Stimulated activated CD4-positive, alpha-beta T cell treated with anti-CD3 and anti-CD28 coated beads, Interleukin-2, amount 100 ng/mL, for 48 hours (primary cell): ENCODE measurements at places on chromosomes 12 and 14.
A peak's percentile ranks its signal among the peaks of the same experiment; 100 is the strongest.

DNA sequence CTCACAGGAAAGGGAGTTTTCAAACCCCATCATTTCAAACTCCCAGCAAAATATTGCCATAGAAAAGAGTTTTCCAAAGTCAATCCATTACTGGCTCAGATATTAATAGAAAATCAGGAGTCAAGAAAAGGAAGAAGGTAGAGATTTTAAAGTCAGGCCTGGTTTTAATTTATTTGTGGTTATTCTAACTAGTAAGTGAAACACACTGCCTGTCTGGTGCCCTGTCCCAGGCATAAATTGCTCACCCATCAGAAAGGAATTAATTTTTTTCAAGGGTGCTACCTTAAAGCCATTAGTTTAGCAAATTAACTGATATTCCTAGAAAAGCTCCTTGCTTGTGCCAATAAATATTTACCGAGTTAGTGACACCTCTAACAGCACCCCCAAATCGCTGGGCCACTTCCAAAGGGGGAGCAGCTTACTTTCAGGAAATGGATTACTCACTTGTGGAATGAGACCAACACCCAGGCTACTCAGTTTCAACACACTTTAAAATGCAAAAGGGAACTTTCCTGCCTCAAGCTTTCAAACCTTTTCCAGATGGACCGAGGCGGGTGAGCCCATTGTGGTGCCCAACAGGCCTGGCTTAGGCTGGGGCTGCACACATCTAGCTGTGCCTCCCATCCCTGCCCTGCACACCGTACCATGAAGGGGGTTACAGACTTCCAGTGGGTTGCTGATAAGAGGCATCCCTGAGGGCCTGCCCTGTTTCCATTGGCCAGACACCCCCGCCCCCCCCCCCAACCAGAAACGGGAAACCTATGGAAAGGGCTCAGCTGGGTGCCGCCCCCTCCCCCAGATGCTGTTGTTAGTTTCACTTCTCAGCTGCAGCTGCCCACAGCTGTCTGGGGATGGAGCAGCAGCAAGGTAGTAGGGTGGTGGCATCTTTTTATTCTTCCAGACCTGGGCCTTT, 117.2 kb downstream of the SAMD4A start:
- DNase-seq = no peak

GRCh38 chr12:113088971-113089756, 32.6 kb downstream of the DTX1 start:
- peak; percentile 55 for DNase-seq

GRCh38 chr14:49766839-49767238, 1.1 kb upstream of the KLHDC2 start:
- DNase-seq = no peak

DNA sequence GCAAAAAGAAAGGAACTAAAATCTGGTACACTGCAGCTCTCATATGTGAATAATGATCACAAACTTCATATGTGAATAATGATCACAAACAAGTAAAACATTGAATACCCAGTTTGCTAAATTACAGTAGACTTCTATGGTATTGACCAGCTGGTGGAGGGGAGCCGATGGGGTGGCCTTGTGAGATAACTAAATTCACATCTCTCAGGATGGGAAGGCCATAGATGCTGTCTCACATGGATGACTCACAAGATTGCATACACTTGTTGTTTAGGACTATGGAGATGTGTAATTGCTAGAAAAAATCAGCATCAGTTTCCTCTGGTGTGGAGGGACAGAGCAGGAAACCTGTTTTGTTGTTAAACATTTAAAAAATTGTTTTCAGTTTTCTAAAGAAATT, 49.2 kb downstream of the ACACB start:
- no peak for DNase-seq

- no peak for DNase-seq
Observed at GRCh38 chr12:77625441-77625840, 205.3 kb upstream of the NAV3 start.

DNA sequence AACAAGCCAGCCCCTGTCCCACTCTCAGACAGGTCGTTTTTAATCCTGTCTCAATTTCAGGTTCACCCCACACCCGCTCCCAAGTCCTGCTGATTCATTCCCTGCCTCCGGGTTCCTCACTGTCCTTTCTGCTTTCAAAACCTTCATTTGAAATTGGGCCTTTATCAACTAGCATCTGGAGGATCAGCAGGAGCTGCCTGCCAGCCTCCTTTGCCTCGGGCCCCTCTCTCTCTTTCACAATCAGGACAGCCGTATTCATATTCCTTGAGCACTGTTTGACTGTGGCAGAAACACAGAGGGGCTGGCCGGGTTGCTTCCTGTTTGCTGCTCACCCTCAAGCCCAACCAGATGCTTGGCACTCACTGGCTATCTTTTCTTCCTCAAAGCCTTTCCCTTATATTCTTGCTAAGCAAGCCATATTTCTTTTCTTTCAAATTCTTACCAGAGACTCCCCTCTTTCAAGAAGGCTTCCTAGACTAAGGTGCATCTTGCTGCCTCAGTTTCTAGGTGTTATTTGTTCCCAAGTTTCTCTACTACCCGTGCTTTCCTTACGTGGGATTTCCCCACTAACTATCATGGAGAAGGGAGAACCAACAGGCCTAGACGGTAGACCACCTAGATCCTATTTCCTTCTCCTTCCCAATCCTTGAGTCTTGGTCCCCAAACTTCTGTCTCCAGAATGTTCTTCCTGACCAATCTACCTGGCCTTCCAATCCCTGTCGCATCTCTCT, 3.0 kb downstream of the GALNT6 start:
- DNase-seq = no peak

- peak; percentile 65 for DNase-seq
Observed at GRCh38 chr12:2583091-2583497, 211.7 kb upstream of the FKBP4 start.

GRCh38 chr14:24390701-24391468, 7.9 kb upstream of the NYNRIN start:
- DNase-seq = no peak
